ENCODE measurements at places on chromosomes 12 and 14.

DNA sequence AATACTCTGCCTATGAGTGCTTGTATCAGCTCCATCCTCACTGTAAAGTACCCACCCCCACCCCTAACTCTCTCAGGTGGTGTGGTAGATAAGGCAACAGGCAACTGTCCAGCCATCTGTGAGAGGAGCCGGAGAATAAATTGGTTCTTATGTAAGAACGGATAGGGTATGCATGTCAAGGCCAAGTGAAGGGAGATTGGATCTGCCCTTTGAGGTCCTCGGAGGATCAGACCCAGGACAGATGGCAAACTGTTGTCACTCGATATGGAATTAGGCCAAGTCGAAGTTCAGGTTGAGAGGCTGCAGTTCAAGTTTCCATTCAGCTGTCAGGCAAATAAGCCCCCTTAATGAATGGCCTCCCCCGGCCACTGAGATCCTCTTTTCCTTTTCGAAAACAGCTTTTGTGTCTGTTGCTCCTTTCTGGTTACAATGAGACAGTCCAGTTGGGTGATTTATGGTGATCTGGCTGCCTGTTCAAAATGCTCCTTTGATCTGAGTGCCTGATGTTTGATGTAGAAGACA lies 120.3 kb downstream of the VRK1 start:
- DNase-seq: no peak

GRCh38 chr14:68921666-68922065 lies 57.4 kb downstream of the ACTN1 start:
- DNase-seq: no peak

DNA sequence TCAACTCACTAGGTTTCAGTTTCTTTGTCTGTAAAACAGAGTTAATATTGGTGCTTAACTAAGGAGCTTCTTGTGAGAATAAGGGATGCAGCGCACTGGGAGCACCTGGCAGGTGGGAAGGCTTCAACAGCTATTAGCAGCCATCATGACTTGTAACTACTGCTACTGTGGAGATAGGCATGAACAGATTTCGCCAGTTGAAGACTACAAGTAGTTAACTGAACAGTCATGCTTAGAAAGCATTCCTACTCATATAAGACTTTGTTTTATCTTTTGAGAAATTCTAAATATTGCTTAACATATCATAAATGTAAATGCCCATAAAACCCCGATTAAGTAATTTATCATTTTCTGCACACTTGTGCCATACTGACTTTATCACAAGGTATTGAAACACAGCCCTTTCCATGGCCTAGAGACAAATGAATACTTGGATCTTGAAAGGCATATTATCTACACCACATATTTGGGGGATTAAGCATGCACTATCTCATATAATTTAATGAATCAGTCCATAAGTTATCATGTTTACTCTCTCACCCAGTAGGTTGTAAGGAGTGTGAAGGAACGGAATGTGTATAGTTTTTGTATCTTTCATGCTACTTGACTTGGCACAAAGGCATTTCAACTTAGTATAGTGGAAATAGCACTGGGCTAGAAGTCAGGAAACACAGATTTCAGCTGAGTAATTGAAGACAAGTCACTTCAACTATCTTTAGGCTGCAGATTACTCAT lies 16.1 kb downstream of the NTN4 start:
- no peak for DNase-seq

GRCh38 chr14:99854831-99855230 lies 61.6 kb downstream of the EML1 start:
- DNase-seq: no peak

- DNase-seq: no peak
Measured at GRCh38 chr12:52650520-52651081, 1.4 kb downstream of the KRT2 start.

DNA sequence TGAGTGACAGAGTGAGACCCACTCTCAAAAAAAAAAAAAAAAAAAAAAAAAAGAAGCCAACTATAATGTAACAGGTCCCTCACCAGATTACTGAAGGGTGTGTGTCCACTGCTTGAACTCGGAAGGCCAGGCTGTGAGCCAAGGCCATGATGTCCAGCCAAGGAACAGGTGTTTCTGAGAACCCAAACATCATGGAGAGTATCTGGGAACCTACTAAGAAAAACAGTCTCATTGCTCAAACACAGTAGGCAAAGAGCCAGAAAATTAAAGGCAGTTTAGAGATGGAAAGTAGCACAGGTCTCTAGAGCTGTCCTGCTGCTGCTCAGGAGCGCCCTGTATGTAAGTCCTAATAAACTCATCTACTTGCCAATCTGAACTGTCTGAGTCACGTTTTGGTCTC lies 12.5 kb upstream of the MAP4K5 start:
- no peak for DNase-seq

- DNase-seq: no peak
Measured at GRCh38 chr14:76997257-76997970, 31.1 kb downstream of the IRF2BPL start.

DNA sequence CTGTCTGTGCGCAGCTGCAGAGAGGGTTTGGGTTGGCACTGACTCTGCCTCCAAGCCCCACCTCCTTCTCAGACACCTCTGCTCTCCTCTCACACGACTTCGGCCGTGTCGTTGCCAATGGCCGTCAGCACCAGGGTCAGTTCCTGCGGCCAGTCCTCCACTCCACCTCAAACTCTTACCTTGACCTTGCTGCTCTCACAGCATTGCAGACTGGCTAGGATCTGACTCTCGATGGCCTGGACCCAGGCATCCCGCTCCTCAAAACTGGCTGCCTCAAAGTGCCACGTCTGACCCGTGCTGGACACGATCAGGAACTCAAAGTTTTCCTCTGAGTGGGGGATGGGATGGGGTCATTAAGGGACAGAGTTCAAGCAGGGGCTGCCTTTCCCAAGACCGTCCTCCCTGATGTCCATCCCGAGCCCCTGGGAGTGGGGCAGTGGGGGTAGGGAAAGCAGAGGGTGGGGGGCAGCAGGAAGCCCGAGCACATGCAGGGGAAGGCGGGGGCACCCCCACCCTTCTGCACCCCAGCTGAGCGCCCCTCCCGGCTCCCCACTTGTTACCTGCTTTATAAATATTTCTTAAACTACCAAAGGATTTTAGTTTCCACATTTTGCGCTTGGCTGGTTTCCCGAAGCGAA lies 10.7 kb downstream of the AGAP2 start:
- no peak for DNase-seq

GRCh38 chr12:32002848-32003493 lies 43.8 kb downstream of the RESF1 start:
- no peak for DNase-seq

DNA sequence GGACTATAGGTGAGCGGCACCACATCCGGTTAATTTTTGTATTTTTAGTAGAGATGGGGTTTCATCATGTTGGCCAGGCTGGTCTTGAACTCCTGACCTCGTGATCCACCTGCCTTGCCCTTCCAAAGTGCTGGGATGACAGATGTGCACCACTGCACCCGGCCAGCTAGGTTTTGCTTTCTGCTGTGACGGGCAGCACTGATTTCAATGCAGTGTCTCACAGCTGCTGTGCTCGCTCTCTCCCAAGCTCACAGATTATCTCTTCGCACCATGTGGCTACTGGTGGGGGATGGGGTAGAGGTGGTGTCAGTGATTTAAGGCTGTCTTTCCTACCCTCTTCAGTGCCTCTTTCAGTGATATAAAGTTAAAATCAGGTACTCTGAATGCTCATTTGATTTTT lies 909.1 kb downstream of the TRHDE start:
- no peak for DNase-seq

GRCh38 chr12:96994900-96995299 lies 87.8 kb downstream of the NEDD1 start:
- no peak for DNase-seq

GRCh38 chr12:29208060-29208459 lies 59.0 kb downstream of the FAR2 start:
- DNase-seq: peak; percentile 80

DNA sequence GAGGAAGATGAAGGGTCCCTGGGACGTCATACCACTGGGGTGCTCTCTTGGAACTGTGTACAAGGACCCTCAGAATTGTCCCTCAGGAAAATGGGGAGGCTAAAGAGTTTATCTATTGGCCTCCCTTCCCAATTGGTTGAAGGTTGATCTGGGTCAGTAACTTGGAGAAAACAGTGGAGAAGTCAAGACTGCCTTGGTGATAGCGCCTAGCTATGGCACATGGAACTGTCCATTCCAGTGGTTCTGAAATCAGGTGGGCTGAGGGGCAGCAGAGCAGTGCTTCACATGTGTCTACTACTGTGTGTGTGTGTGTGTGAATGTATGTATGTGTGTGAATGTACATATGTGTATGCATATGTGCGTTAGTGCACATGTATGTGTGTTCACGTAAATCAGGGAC lies 316.1 kb downstream of the AACS start:
- DNase-seq: no peak

DNA sequence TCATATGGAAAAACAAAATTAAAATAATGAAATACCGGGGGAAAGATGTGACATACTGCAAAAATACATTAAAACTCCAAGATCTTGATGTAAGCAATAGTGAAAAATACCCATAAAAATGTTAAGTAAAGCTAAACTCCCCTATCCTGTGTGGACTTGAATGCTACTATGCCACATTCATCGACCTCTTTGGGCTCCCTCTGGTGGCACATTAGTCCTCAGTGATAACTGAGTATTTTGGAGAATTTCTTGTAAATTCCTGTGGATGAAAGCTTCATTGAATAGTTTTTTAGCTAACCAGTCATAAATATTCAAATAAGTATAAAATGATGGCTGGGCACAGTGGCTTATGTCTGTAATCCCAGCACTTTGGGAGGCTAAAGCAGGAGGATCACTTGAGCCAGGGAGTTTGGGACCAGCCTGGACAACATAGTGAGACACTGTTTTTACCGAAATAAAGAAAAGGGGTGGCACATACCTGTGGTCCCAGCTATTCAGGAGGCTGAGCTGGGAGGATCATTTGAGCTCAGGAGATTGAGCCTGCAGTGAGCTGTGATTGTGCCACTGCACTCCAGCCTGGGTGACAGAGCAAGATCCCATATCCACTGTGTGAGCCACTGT lies 42.4 kb upstream of the SGPP1 start:
- peak; percentile 67 for DNase-seq

DNA sequence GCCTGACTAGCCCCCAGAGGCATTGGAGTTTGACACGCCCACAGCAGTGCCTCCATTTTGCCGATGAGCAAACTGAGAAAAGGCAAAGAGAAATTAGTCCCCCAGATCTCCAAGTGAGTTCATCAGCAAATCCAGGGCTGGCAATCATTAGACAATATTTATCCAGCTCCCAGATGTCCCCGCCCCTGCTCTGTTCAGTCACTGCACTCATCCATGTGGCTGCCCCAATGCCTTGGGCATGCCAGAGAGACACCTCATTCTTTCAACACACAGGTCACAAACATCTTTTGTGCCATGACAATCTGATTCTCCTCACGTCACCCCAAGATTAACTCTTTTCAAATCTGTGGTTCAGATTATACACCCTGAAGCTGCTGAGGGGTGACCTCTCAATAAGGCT lies 43.5 kb downstream of the DPF3 start:
- no peak for DNase-seq

DNA sequence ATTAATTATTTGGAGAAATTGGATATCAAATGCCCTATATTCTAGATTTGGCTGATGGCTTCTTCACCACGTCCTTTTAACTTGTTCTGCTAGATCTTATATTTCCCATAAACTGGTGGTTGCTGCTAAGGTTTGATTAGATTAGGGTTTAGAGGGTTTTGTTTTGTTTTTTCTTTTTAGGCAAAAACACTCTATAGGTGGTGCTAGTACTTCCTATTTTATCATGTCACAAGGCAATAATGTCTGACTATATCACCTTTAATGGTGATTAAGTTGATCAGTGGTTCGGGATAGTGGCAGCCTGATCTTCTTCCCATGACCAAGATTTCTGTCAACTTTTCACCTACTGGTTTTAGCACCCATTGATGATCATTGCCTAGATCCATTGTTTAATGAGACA lies 455.1 kb downstream of the RAD51B start:
- no peak for DNase-seq

DNA sequence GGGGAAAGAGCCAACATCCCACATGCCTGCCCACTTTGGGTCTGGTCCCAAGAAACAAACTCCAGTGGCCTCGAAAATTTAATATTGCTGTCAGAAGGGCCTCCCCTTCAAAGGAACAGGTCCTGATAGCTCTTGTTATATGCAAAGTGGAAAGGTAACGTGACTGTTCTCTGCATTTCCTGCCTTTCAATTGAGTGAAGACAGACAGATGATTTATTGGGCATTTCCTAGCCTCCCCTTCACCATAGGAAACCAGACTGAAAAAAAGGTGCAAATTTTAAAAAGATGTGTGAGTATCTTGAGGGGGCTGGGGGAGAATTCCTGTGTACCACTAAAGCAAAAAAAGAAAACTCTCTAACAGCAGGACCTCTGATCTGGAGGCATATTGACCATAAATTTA lies 235.2 kb downstream of the ZFP36L1 start:
- DNase-seq: no peak

DNA sequence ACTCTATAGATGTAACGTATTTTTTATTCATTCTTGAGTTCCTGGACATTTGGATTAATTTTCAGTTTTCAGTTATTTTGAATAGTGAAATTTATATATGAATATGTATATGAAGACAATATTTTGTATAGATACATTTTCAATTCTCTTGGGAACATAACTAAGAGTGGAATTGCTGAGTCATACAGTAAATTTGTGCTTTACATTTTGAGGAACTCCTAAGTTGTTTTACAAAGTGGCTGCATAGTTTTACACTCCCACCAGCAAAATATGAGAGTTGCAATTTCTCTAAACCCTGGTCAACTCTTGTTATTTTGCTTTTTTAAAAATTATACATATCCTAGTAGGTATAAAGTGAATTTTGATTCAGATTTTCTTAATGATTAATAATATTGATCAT lies 1838.6 kb upstream of the SEL1L start:
- DNase-seq: no peak

DNA sequence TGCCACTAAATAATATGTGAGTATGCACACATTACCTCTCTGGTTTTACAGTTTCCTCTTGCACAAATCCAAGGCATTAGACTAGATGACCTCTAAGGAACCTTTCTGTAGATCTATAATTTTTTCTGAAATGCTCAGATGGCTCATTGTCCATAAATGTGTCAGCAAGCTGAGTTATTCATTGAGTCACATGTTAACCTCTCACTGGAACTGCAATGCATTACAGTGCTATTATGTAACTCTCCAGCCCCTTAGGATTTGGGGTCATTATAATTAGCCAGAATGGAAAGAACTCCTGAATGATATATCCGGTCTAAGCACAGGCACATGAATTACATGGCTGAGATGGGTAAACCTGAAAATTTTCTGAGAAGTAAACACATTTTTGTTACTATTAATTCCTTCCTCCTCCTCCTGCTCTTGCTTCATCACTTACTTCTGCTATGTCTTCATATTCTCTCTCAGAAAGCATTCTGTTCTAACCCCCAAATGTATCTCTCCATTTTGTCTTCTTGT lies 20.3 kb upstream of the DRAM1 start:
- peak; percentile 87 for DNase-seq

GRCh38 chr12:99722690-99723486 lies 75.3 kb downstream of the GARIN6 start:
- DNase-seq: no peak
